Activated T-cell treated with anti-CD3 and anti-CD28 coated beads, Interleukin-2, amount 50 U/mL, for 48 hours (primary cell): ENCODE measurements at places on chromosomes 1 and 21.

DNA sequence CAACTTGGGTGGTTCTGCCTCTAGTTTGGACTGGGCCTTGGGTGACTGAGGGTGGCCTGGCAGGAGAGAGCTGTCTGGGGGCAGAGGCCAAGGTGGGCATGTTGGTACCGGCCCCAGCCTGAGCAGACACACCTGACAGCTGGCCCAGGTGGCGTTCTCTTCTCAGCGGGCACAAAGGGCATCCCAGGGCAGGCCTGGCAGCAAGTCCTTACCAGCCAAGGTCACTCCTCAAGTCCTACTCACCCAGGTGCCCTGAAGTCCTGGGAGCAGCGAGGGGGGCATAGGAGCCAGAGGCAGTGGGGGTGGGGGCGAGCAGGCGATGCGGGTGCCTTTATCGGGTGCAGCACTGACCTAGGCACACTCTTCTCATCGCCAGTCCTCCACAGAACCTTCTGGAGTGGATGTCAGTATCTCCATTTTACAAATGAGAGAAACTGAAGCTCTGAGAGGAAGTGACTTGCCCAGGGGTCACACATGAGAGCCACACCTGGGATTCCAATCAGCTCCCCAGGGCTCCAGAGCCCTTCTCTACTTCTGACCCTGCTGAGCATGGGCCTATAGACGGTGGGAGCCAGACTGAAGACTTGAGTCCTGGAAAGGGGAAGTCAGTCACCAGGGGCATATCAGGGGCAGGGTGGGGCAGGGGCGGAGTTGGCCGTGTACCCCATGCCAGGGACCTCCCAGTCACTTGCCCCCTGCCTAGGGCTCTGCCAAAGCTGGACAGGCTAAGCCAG, 587 bp upstream of the SLC25A34 start:
- DNase-seq, result no peak

DNA sequence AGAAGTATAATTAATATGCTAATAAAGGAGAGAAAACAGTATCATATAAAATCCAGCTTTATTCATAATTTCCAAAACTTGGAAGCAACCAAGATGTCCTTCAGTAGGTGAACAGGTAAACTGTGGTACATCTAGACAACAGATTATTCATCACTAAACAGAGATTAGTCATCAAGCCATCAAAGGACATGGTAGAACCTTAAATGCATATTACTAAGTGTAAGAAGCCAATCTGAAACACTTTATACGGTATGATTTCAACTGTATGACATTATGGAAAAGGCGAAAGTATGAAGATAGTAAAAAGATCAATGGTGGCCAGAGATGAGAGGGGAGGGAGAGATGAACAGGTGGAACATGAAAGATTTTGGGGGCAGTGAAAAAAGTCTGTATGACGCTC, 541.7 kb downstream of the SMYD3 start:
- no peak for DNase-seq

GRCh38 chr1:18246543-18246942, 138.9 kb downstream of the IGSF21 start:
- no peak for DNase-seq

GRCh38 chr1:88053065-88053464, 631.0 kb upstream of the PKN2 start:
- DNase-seq, result no peak

DNA sequence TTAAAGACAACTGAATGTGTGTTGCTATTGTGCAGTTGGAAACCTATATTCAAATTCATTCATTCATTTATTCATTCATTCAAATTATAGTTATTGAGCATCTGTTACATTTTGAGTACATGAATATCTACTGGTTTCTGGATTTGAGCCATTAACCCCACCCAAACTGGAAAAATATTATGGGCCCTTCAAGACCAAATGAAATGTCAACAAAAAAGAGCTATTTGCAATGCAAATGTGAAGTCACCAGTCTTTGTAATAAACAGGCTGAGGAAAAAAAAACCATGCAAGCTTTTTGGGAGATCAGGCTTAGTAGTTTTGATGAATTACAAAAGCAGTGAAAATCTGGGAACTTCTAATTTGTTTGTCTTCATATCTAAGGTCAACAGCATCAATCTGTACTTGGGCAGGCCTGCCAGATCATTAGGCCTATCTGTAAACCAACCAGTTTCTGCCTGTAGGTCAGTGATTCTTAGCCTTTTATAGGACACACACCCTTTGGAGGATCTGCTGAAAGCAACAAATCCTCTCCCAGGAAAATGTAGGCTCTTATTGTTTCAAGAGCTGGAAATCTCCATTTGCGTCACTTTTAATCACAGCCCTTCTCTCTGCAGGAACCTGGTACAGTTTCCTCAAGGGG, 134.7 kb downstream of the FAM78B start:
- DNase-seq, result no peak

DNA sequence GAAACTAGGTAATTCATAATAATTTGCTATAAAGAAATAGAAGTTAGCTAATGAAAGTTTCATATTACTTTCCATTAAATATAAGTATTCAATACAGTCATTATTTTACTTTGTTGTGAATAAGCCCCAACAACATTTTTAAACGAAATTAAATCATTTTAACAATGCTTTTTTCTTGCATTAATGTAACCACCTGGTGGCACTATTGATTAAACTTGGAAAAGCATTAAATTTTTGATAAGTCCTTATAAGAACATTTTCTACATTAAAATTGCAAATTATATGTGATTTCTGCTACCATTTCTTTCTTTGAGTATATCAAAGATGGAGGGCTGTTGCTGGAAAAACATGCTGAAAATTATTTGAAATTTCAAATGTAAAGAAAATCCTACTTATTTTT, 918.8 kb upstream of the TMPRSS15 start:
- DNase-seq, result no peak

DNA sequence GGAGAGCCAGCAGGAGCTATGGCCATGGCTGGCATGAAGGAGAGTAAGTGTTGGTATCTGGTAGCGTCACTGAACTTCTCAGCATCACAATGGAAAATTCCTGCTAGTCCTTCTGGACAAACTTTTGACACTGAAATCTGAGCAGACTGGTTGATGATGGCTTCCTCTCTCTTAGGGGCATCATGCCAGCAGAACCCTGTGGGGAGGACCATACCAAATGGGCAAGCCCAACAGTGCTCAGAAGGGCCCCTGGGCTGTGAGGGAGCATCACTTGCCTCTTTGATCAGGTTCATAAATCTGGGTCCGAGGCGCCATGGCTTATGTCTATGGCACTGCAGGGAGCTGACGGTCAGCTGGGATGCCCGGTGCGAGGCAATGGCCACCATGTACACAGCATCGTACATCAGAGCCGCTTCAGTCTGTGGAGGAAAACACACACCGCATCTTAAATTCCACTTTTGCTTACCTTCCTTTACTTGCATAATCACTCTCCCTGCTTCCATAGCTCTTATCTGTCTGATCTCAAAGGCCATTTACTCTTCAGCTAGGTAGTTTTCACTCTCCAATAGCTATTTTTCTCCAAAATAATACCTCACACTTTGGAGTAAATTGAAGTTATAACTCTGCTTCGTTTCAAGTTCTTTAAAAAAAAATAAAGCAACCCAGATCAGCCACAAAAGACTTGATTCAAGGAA, 297.1 kb downstream of the GRIK1 start:
- DNase-seq, result no peak

DNA sequence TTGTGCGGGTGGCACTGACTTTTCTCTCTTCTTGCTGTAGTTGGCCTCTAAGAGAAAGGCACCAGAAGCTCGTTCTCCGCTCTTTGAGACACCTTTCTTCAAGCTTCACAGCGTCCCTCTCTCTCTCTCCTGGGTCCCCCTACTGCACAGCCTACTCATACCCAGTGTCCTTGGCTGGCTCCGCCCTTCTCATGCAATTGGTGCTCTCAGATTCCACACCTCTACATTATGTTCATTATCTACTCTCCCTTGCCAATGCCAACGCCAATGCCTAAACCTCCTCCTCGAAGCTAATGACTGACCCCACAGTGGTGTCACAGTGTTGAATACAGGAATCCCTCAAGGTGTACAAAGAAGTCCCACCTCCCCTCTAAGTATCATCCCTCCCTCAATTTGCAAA, 4.8 kb upstream of the DNAJC28 start:
- no peak for DNase-seq

DNA sequence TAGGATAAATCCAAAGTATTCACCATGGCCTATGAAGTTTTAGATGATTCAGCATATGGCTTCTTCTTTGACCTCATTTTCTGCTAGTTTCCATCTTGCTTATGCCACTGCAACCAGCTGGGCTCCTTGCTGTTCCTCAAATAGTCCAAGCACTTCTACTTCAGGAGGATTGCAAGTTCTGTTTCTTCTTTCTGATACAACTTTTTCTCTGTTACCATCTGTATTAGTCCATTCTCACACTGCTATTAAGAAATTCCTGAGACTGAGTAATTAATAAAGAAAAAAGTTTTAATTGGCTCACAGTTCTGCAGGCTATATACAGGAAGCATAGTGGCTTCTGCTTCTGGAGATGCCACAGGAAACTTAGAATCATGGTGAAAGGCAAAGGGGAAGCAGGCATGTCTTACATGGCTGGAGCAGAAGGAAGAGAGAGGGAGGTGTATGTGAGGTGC, 20.3 kb downstream of the PTGS2 start:
- no peak for DNase-seq

DNA sequence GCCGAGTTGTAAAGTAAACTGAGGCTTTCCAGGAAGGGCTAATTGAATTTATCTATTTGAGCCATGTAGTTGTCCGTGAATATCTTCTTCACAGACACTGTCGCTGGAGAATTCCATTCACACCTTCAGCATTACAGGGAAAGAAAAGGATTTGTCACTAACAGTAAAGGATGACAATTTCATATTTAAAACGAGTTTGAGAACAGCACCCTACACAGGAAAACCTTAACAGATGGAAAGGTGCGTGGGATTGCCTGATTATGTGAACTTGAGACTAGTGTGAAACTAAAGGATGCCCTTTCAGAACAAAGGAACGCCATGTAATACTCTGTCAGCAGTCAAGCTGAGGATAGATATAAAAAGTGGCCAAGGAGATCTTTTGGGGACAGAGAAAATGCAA, 492.5 kb upstream of the ADGRL2 start:
- DNase-seq, result no peak

GRCh38 chr1:223270155-223270554, 93.8 kb downstream of the SUSD4 start:
- no peak for DNase-seq

- DNase-seq, result no peak
Measured at GRCh38 chr21:15221799-15222386, 157.1 kb upstream of the NRIP1 start.

- no peak for DNase-seq
Measured at GRCh38 chr1:208164609-208165008, 79.6 kb downstream of the PLXNA2 start.

- no peak for DNase-seq
Measured at GRCh38 chr1:199067483-199067882, 428.6 kb downstream of the PTPRC start.

DNA sequence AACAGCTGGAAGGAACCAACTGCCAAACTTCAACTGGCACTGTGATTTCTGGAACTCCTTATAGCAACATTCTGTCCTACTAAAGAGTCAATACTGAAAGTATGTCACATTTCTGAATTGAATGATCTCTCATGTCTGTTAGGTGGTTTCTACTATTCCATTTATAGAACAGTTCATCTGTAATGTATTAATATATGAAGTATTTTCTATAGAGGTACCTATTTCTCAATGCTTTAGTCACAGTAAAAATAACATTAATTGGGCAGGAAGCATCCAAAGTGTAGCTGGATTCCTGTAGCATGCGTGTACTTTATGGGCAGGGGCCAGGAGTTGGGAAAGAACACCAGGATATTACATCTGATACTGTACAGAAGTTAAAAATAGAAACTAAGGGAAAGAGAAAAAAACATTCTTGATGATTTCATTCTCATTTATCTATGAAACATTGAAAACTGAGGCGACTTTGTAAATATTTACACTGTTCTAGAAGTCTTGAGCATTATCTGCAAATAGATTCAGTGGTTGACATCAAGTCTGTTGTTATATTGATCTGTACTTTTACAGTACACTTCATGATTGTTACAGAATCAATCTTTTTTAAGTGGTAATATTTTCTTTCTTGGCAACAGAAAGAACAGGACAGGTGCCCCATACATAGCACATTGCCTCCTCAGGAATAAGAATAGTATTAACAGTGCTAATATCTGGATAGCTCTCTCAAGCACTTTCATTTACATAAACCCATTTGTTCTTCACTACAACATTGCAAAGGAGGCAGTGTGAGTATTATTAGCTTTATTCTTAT, 6.2 kb upstream of the ZNF281 start:
- DNase-seq, result no peak

DNA sequence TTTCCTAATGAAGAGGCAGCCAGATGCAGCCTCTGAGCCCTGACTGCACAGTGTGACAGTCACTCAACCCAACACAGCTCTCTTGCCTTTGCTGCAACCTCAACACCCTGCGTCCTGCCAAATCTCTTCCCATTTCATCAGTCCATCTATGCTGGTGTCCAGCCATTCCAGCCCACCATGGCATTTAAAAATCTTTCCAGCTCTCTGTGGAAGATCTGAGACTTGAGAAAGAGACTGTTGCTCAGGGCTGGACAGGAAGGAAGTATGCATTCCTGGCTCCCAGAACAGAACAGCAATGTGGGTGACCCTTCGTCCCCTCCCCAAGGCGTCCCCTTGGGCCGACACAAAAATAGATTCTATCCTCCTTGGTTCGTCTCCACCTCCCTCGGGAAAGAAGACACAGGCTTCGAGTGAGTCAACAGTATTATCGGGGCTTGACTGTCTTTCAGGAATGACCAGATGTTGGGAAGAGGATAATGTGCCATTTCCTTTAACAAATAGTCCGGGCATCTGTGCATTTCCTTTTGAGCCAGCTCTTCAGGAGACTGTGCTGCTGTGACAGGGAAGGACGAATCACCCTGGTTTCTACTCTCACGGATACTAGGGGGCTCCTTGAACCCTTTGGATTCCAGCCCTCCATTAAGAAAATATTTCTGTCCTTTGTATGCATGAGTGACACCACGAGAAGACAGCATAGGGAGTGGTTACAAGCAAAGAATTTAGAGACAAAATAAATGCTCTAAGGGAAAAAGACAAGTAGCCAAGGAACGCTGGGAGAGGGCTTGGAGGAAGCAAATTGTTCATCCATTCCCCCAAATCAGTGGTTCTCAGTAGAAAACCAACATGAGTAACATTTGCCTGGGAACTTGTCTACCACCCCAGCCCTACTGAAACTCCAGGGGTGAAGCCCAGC, 111.4 kb upstream of the CDC42BPA start:
- DNase-seq, result no peak

- no peak for DNase-seq
Measured at GRCh38 chr1:46484783-46485490, 4.7 kb upstream of the DMBX1 start.

- DNase-seq, result no peak
Measured at GRCh38 chr1:196733091-196733970, 41.3 kb upstream of the CFHR3 start.
